ENCODE measurements at places on chromosomes 11 and 22.

DNA sequence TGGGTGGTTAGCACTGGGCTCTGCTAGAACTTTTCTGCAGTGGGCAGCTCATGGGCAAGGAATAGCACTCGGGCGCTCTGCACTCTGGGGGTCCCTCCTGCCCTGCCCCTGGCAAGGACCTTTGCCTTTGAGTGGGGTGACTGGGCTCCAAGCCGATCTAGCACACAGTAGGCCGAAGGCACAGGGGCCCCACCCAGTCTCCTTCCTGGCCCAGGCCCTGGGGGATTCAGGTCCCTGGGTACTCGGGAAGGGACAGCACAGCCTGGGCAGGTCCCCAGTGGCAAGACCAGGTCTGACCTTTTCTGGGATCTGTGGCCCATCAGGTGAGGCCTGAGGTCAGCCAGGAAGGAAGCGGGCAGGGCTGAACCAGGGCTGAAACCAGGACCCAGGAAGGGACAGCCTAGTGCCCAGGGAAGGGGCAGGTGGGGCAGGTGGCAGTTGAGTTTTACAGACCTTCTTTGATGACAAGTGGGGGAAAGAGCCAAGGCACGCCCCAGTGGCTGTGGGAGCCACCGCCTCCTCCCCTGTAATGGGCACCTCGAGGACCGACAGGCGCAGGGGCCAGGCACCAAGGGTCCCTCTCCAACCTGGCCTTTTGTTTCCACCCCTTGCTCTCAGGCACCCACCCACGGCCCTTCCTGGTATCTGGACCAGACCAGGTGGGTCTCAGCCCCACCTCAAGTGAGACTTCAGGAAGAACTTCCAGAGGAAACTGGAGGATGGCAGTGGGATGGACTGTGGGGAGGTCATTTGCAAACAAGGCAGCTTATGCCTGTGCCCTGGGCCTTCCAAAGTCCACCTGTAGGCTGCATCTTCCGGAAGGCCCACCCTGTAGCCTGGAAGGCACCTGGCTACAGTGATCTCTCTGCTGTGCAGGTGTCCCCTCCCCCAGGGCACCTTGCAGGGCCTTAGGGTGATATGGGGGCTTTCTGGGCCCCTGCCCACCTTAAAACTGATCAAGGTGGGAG is 883 bp upstream of the AIFM3 start:
- no peak for DNase-seq

DNA sequence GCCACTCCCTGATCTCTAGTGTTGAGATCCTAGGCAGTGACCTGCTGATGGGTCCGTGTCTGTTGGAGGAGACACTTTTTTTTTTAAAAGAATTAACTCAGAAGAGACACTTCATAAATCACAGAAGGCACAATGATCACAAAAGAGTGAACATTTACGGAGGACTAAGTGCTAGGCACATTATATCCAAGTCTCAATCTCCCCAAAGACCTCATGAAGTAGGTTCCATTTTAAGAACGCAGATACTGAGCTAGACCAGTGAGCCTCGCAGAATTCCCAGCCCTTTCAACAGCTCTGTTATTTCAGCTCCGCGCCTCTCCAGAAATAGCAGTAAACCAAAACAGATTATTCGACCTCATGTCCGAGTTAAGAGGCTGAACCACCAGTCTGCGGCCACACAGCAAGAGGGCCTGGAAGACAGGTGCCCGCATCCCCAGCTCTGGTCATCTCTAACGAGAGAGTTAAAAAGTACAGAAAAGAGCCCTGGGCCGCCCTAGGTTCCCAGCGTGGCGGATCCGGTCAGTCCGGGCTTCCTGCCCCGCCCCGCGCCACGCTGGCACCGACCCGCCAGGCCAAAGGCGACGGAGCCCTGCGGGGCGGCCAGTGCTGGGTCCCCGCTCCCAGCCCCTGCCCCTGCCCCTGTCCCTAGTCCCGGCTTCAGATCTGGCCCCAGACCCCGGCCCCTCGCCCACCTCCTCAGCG is 612 bp downstream of the XBP1 start:
- DNase-seq, result no peak

GRCh38 chr11:76085270-76085669 is 121.0 kb downstream of the WNT11 start:
- DNase-seq, result no peak

GRCh38 chr22:48900626-48901025 is 927.0 kb downstream of the BRD1 start:
- DNase-seq, result no peak

GRCh38 chr22:19873960-19874306 is 19.3 kb upstream of the GNB1L start:
- no peak for DNase-seq

DNA sequence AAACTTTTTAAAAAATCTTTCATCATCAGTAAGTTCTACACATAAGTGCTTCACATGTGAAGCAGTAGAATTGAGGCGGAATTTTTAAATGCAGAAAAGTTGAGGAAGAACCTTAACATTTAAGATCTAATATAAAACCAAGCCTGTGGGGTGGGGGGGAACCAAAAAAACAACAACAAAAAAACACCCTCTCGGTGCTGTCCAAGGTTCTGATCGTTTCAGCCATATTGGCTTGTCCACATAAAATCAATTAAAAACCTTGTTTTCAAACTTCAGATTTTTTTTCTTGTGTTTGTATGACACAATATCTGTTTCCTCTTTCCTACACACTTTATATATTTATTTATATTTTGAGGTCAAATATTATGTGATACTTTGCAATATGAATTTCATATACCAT is 130.0 kb downstream of the WNT7B start:
- DNase-seq, result no peak

GRCh38 chr11:131614631-131615030 is 244.2 kb downstream of the NTM start:
- no peak for DNase-seq

DNA sequence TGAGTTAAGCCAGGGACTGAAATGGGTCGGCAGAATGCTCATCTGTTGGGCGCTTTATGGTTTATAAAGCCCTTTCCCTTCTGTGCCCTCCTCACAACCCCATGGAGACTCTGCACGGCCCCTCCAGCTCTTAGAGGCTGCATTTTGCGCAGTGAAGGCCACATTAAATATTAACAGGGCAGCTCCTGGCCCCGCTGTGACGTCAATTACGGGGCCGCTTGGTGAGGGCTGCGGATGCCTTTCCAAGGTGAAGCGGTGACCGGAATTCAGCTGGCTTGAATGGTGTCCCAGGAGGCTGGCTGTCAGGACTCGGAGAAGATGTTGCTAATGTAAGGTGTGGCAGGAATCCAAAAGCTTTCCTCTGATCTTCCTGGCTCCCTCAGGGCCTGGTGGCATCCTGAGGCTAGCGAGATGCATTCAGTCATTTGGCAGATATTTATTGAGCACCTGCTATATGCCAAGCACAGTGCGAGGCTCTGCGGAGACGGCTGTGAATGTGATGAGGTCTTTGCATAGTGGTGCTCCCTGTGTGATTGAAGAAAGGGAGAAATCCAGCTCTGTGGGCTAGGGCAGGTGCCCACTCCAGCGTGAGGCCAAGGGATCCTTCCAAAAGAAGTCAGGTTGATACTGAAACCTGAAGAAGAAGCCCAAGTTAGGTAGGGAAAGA is 10.4 kb upstream of the YWHAH start:
- DNase-seq, result no peak

GRCh38 chr11:21411104-21411503 is 741.7 kb downstream of the NELL1 start:
- DNase-seq, result no peak

DNA sequence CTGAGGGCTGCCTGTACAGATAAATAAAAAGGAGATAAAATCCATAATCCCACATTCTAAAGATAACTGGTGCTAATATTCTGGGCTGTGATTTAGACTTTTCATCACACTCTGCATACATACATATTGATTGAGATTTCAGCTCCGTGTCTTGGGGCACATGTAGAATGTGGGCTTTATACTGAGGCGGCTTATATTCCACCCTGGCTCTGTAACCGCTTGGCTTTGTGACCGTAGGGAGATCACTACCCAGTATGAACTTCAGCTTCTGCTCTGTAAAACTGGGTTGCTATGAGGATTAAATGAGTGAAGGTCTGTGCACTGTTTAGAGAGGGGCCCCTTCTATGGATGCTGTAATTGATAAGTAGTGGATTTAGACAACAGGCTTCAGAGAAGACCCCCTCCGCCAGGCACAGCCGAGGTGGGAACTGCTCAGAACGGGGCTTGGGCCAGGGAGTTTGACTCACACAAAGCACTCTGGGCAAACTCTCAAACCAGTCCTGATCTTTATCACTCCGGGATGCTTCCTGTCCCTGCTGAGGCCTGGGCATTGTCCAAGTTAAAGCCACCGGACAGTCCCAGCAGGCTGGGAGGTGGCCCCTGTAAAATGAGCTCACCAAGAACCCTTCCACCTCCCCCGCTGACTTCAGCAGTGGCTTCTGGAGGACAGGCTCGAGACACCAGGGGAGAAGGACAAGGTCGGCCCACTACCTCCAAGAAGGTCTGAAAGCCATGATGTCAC is 17.2 kb downstream of the KIAA1671 start:
- DNase-seq, result no peak

DNA sequence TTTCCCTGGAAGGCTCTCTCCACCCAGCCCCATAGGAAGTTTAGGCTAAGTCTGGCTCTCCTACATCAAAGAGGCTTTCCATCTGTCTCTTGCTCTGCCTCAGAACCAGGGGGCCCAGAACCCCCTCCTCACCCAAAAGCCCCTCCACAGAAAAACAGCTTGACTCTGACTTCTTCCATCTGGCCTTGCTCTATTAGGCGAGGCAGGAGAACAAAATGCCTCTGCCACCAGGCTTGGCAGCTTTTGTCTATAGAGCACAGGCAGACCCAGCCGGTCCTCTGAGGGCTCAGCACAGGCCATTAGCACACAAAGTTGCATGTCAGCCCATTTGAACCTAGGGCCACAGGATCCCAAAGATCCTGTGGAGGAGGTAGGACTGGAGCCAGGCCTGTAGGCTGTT is 75.7 kb upstream of the SUSD2 start:
- DNase-seq, result no peak

DNA sequence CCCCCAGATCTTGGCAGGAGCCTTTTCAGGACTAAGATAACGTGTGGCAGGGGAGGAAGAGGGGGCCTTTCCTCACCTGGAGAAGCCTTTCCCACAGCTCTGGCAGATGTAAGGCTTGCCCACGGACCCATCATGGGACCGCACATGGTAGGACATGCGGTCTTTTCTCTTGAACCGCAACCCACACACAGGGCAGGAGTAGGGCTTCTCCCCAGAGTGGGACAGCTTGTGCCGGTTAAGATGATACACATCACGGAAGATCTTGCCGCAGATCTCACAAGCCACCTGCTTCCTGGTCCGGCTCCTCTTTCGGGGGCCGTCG is 1.9 kb downstream of the PATZ1 start:
- DNase-seq, result no peak

DNA sequence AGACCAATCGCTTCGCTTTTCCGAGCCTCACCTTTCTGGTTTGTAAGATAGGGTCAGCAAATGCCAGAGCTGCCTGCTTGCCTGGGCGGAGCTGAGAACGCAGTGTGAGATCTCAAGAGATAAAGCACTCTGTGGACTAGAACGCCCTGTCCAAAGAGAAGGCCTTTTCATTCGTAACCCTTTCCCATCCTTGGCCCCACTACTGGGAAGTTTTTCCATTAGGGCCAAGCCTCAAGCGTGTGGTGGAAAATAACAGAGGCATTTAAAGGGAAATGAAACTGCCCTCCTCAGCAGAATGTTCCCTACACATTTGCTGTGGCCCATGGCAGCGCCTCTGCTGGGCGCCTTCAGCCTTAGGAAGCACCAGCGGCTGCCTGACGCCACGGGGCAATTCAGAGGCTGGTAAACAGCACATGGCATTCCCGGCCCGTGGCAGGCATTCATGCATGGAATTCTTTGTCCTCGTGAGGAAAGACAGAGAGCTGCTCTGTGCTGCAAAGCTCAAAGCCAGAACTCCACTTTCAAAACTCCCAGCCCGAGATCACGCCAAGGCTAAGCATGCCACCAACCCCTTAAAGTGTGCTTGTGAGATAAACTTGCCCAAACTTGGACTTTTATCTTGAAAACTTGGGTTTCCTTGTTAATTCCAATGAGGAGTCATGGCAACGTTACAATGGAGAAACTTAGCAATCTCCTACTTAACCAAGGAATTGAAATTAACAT is 38.1 kb downstream of the AHNAK start:
- DNase-seq, result no peak

- DNase-seq, result no peak
Measured at GRCh38 chr22:19815093-19815822, 39.4 kb downstream of the GNB1L start.

DNA sequence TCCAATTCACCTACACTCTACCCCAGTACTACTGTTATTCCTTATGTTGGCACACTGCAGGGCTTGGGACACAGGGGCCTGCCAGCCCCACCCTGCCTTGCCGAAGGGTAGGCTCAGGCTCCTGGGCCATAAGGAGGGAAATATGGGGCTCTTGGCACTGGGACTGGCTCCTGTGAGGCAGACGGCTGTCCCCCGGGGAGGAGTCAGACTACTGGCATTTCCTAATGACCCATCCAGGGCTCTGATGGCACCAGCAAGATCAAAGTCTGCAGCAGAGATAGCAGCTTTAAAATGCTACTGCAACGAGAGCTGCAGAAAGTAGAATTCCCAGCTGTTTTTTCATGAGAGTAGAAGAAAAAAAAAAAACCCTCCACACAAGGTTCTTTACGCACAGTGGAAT is 42.2 kb upstream of the CYP2D6 start:
- no peak for DNase-seq

GRCh38 chr11:78216021-78216420 is 27.3 kb downstream of the USP35 start:
- DNase-seq, result no peak

GRCh38 chr11:34439610-34440198 is 970 bp downstream of the CAT start:
- DNase-seq, result no peak

DNA sequence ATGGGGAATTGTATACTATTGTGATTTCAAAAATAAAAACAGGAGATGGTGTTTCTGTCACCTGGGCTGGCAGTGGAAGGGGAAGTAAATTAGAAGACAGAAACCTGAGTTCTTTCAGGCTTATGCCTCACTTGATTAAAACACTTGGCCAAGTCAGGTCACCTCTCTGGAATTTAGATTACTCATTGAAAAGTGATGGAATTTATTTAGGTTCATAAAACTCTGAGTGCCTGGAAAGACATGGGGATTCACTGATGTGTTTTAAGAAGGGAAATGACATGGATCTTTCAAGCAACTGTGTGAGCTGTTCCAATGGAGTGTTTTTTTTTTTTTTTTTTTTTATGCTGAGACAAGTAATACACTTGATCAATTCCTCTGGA is 400.1 kb downstream of the TMEM135 start:
- DNase-seq, result peak; percentile 71

DNA sequence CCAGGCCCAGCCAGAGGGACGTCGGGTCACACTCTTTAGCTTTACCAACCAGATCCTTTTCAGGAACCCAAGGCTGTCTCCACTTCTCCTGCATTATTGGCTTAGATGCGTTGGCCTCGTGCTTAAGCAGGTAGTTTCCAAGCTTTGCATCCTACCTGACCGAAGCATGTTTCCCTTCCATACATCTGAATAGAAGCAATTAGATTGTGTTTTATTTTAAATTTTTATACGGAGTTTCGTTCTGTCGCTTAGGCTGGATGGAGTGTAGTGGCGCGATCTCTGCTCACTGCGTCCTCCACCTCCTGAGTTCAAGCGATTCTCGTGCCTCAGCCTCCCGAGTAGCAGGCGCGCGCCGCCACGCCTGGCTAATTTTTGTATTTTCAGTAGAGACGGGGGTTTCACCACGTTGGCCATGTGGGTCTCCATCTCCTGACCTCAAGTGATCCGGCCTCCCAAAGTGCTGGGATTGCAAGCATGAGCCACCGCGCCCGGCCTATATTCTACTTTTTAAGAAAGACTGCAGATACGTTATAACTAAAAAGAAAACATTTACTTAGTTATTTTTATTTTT is 677 bp downstream of the DYNC2H1 start:
- DNase-seq, result no peak

Data from fibroblast of skin of left quadriceps (primary cell).